CD4-positive, alpha-beta T cell treated with Interferon alpha-2 for 1 hour (primary cell): ENCODE measurements at places on chromosomes 12 and 14.
A peak's percentile ranks its signal among the peaks of the same experiment; 100 is the strongest.

- no peak for DNase-seq
Measured at GRCh38 chr14:45051180-45051579, 32.7 kb upstream of the PRPF39 start.

DNA sequence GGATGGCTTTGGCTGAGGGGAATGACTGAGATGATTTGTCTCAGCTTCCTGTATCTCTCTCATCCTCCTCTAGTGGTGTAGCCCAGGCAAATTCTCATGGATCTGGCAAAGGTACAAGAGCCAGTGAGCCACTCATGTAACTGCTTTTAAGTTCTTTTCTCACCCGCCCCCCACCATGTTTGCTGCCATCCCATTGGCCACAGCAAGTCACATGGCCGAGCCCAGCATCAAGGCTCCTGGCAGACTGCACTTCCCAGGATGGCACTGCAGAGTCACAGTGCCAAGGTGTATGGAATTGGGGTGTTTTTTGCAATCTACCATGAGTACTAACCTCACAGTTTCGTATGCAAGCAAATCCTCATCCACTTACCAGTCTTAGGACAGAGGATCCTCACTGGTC is 50.9 kb downstream of the CHST11 start:
- DNase-seq, result no peak

- no peak for DNase-seq
Measured at GRCh38 chr12:31478898-31479297, 112.0 kb downstream of the DENND5B start.

DNA sequence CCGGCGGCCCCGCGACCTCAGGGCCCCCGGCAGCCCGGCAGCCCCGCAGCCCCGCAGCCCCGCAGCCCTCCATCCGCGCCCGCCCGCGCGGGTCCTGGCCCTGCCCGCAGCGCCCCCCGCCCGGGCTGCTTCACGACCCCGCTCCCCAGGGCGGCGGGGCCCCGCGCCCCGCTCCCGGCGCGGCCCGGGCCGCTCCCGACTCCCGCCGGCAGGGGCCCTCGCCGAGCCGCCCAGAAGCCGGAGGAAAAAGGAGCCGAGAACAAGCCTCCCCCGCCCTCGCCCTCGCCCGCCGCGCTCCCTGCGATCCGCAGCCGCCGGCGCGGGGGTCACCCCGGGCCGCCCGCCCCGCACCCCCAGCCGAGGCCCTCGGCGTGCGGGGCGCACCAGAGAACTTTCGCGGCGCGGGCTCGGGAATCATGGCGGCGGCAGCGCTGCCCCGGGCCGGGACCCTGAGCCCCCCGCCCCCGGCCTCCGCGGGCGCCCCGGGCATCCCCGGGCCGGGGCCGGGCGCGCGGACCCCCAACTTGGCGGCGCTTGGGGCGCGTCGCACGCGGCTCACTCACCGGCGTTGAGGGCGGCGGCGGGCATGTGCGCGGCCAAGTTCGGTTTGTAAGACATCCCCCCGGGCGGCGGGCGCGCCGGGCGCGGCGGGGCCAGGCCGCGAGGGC is 521 bp downstream of the CDK2AP1 start:
- peak; percentile 66 for DNase-seq

DNA sequence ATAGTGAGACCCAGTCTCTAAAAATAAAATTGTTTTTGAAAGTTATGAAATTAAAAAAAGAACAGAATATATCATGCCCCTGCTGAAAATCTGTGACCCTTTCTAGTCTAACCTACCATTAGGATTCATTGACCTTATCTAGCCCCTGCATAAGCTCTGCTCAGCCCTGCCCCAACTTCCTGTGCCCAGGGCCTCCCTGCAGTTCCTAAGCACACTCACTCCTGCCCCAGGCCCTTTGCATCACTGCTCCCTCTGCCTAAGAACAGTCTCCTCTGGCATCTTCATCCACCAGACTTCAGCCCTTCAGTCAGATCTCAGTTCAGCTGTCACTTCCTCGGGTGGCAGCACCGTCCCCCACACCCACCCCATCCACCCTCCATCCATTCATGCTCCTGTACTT is 55.4 kb downstream of the SCARB1 start:
- no peak for DNase-seq

- no peak for DNase-seq
Measured at GRCh38 chr12:78793491-78793890, 71.1 kb upstream of the SYT1 start.

DNA sequence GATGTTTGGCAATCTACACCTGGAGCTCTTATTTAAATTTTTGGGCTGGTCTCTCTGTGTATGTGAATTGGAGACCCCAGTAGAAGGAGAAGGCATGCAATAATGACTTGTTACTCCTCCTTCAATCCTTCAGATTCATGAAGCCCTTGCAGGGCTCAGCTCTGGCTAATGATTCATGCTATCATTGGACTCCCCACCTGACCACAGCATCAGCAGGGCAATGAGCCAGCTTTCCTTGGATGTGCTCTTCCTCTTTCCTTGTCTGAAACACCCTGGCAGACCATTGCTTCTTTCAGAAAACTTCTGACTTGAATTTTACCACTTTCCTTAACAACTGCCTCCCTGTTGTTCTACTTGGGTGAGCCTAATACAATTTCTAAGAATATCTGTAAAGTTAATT is 1019.2 kb downstream of the AACS start:
- no peak for DNase-seq

DNA sequence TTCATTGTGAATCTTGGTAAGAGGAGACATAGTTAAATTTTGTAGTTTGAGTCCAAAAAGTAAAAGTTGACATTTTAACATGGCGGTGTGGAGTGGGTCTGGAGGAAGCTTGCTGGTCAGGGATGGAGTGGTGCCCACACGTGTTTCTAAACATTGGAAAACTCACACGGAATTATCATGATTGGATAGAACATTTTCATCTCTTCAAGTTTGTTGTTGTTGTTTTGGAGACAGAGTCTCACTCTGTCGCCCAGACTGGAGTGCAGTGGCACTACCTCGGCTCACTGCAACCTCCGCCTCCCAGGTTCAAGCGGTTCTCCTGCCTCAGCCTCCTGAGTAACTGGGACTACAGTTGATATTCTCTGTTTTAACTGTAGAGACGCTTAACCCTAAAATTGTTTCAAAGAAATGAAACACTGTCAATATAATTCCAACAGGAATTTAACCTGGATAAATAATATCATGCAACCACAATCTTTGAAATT is 502 bp upstream of the MBIP start:
- no peak for DNase-seq

- no peak for DNase-seq
Measured at GRCh38 chr12:113397497-113398197, 6.0 kb downstream of the SDS start.
